ENCODE measurements at places on chromosomes 11 and 22.

DNA sequence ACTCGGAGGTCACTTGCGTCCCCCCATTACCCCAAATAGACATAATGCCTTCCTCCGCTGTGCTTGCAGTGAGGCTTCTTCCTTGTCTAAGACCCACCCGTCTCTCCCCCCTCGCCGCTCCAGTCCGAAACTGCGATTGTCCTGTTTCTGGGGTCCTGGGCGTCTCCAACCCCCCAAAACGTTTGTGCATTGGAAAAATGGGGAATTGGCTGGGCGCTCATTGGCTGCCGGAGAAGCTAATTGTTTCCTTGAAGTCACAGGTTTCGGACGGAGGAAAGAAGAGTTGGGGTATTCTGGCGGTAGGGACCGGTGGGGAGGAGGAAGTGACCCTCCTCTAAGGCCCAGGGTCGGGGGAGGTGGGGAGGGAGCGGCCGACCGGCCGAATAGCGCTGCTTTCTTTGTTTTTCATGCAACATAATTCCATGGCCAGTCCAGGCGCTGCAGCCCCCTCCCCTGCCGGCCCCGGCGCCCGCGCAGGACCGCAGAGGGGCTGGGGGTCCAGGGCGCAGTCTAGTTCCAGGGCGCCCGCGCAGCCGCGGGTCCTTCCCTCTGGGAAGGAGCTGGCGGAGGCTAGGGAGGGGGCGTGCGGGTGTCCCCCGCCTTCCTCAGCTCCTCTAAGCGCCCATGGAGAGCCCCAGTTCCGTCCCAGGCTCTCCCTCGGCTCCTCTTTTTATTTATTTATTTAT, 12.7 kb upstream of the CPT1A start:
- no peak for DNase-seq

DNA sequence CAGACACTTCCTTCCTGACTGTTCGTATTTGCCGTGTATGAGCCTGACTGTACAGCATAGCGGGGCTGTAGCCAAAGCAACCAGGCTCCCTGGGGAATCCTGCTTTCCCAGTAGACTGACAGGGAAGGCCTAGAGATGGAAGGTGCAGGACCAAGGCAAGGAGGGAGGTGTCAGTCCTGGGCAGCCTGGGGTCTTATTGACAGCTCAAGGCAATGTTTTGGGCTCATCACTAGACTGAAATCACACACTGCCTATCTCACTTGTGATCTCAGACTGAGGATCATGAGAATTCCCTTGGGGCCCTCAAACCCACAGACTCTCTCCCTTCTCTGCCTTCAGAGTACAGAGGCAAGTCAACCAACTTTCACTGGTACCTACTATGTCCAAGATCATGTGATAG, 346.8 kb upstream of the NARS2 start:
- DNase-seq: no peak

GRCh38 chr22:46108564-46109473, 41.5 kb upstream of the PPARA start:
- DNase-seq: no peak

GRCh38 chr22:38944653-38945052, 12.8 kb upstream of the APOBEC3A start:
- DNase-seq: no peak

- no peak for DNase-seq
Observed at GRCh38 chr11:45473341-45473895, 187.3 kb upstream of the SYT13 start.

GRCh38 chr22:28670161-28670560, 9.5 kb downstream of the TTC28 start:
- DNase-seq: no peak

GRCh38 chr11:96105197-96105895, 181.4 kb upstream of the MTMR2 start:
- no peak for DNase-seq

DNA sequence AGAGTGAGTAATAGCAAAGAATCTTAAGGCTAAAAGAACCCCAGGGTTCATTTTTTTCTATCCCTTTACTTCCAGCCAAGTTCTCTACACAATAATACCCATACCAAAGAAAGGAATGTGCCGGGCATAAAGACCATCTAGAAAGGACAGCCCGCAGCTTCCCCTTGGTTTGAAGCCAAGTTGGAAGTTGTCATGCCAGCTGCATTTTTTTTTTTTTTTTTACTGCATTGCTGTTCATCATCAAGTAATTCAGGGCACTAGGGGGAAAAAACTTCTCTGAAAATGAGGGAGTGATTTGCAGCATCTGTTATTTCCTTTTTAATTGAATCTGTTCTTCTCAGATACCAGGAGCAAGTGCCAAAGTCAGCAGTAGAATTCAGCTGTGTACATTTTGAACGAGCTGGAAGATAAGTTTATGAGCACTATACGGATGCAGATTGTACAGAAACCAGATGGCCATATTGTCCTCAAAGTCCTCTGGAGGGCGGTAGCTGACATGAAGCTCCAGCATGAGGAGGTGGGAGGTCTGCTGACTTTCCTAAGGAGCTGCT, 56.4 kb downstream of the UBASH3B start:
- DNase-seq: no peak

- no peak for DNase-seq
Observed at GRCh38 chr11:59614277-59615119, 1.1 kb downstream of the OSBP start.

- DNase-seq: no peak
Observed at GRCh38 chr11:28296426-28296825, 188.2 kb downstream of the METTL15 start.

GRCh38 chr11:117523680-117524079, 196.0 kb downstream of the CEP164 start:
- DNase-seq: no peak

GRCh38 chr11:2677127-2677526, 22.7 kb downstream of the KCNQ1OT1 start:
- DNase-seq: no peak

DNA sequence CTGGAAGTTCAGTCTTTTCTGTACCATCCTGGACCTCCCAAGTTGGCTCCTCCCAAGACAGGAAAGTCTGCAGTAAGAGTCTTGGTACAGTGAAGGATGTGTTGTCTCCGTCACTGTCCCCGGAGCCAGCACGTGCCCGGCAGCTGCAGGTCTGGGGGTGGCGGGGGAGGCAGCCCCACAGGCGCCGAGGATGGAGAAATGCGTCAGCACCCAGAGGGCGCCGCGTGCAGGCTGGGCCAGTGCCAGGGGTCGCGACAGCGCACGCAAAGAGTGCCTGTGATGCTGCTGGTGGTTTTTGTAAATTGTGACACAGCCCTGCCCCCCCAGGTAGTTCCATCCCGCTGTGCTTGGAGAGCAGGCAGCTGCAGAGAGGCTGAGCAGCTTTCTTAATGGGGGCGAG, 1200.5 kb downstream of the BRD1 start:
- no peak for DNase-seq

GRCh38 chr11:1553808-1554594, 18.1 kb downstream of the DUSP8 start:
- peak; percentile 52 for DNase-seq

DNA sequence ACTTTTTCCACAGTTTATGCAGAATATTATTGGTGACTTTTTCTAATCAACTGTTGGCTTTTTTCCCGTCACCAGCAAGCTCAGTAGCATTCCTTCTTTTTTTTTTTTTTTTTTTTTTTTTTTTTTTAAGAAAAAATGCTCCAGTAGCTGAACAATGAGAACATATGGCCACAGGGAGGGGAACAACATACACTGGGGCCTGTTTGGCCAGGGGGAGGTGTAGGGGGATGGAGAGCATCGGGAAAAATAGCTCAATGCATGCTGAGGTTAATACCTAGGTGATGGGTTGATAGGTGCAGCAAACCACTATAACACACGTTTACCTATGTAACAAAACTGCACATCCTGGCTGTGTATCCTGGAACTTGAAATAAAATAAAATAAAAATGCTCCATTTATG, 82.5 kb downstream of the ARHGAP42 start:
- no peak for DNase-seq

GRCh38 chr11:106400949-106401570, 323.6 kb downstream of the AASDHPPT start:
- DNase-seq: no peak

DNA sequence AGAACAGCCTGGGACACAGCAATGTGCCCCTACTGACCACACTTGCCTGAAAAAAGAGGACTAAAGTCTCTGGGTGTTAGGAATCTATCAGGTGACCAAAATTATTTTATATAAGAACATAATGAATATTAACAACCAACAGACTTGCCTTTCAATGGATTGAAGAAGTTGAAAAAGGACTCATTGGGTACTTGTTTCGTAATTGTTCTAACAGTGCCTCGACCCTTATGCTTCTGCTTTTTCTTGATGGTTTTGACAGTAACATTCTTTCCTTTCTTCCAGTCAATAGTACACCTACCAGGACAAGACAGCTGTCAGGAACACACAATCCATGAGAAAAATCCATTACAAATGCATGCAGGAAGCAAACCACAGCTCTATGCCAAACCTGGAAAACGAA, 29.0 kb upstream of the PHLDA2 start:
- DNase-seq: no peak

DNA sequence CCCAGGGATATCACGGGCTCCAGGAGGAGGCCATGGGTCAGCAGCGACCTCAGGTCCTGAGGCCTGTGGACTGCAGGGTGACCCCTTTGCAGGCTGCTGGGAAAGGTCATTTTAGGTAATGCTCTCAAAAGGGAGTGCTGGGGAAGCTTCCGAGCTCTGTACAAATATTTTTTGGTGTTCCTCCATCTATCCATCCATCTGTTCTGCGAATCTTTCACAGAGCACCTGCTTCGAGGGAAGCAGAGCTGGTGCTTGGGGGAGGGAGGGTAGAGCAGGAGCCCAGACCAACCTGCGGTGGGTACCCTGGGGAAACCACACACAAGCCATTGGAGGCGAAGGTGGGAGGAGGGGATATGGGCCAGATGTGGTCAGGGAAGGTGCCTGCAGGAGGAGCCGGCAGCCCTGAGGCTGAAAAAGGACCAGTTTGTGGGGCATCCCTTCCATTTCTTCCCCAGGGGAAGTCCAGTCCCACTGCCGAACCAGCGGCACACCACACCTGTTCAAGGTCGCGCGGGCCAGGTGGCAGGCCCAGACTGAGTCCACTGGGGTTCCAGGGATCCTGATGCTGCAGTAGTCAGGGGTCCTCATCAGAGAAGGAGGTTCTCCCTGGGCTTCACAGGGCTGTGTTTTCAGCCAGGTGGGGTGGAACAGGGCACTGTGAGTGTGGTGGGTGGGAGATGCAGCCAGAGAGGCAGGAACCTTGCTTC, 13.1 kb downstream of the GNAZ start:
- no peak for DNase-seq

DNA sequence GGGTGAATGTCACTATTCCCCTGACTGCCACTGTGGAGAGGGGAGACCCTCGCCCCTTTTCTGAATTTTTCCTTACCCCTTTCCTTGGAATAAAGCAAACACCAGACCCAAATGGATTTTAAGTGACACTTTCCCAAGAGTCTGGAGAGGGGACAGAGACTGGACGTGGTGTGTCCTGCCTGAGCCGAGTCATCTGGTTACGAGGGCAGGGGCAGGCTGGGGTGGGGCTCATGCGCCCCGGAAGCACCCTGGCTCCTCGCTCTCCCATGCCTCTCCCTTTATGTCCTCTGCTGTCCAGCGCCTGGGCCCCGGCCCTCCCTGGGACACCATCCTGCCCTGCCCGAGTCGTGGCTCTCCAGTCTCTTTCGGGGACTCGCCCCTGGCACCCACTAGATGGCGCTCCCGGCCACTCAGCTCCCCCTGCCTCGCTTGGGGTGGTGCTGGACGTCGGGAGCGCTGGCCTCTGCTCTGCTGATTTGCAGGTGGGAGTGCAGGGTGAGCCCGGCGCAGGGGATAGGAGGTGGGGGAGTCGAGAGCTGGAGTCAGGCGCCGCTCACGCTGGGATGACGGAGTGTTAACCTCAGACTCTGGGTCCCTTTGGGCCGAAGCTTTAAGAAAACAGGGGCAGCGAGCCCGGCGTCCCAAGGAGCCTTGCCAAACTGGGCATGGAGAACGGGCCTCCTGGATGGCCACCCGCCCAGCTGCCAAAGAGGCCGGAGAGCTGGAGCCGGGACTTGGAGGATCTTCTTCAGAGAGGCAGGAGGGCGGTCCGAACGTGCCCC, 89.8 kb downstream of the RPS6KA4 start:
- peak; percentile 69 for DNase-seq

- DNase-seq: peak; percentile 8
Observed at GRCh38 chr11:113554526-113554925, 79.3 kb upstream of the DRD2 start.

DNA sequence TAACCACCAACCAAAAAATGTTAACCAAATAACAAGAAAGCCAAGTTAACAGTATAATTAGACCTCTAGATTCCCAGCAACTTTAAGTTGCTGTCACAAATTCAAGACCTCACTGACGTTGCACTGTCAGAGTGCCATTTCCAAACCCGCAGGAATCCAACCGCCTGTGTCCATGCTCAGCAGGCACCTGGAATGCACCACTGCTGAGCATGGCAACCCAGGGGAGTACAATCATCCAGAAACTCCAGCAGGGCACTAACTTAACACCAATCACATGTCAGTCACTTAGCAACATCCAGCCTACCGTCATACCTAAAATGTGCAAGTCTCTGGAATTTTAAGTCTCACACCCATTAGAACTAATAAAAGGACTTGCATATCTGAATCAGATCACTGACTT, 48.8 kb downstream of the SMCO4 start:
- DNase-seq: no peak

- DNase-seq: peak; percentile 20
Observed at GRCh38 chr11:43574949-43575912, 105.3 kb upstream of the HSD17B12 start.

DNA sequence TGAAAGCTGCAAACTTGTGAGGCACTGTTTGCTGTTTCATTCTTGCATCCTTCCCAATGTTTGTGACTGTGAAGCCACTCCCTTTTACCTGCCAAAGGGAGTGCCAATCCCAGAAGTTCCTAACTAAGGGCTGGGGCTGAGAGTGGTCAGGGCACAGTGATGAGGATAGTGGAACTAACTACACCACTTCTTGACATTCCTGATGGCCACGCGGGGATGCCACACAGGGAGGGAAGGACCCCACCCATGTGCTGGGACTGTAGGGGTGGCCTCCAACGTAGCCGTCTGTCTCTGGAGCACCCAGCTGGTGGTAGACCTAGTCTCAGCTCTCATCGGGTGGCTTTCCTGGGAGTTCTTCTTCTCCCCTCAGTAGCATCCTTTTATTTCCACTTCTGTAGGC, 335.5 kb downstream of the CADM1 start:
- no peak for DNase-seq

DNA sequence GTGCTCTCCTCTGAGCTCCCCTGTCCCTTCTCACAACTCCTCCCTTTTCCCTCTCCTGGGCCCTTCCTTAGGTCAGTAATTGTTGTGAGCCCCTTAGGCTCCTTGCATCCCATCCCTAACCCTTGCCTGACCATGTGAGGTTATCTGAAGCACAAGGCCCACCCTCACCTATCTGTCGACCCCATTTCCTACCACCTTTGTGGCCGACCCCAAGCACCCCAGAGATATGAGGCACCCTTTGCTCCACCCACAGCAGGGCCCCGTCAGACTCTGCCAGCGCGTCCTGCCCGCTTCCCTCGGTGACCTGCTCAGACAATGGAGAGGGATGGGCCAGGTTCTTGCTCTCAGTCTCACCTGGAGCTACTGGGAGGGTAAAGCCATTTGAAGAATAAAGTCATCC, 1.3 kb downstream of the GNG3 start:
- peak; percentile 88 for DNase-seq

DNA sequence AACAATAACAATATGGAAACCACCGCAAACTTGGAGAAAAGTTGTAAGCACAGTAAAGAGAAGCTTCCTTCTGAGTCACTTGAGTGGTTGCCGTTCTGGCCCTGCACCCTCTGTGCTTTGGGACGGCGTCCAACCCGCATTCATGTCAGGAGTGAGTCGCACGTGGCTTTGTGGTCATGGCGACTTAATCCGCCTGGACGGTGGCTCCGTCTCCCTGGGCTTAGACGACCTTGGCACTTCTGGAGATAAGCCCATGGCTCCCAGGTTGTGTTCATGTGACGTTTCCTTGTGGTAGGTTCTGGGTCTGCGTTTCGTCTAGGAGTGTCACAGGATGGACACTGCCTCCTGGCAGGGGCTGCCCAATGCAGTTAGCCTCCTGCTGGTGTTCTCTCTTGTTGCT, 40.5 kb downstream of the TPCN2 start:
- no peak for DNase-seq

Data from DMS79 (cell line).